ENCODE measurements at places on chromosomes 13 and 19.

GRCh38 chr19:46474211-46474610 is 2.8 kb upstream of the PNMA8A start:
- DNase-seq: no peak

GRCh38 chr19:8242211-8242821 is 33.1 kb downstream of the CERS4 start:
- DNase-seq: no peak

DNA sequence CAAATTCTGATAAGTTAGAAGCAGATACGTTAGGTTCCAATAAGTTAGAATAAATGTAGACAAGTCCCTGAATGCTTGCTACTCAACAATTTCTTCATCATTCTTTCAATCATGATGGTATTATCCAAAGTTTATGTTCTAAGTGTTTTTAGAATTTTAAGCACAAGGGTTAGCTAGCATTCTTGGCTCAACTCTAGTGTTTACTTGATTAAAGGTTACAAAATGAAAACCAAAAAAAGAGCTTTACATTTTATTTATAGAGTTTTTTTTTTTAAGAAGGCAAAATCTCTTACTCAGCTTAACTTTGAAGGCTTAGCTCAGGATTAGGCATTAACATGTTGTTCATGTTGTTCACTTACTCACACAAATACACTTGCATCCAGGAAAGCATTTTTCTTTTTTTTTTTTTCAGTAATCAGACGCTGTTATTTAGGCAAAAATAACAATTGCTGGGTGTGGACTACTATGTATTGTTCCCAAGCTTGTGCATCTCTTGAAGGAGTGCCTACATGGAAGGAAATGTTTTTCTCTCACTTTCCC is 420.6 kb downstream of the DCT start:
- DNase-seq: no peak

DNA sequence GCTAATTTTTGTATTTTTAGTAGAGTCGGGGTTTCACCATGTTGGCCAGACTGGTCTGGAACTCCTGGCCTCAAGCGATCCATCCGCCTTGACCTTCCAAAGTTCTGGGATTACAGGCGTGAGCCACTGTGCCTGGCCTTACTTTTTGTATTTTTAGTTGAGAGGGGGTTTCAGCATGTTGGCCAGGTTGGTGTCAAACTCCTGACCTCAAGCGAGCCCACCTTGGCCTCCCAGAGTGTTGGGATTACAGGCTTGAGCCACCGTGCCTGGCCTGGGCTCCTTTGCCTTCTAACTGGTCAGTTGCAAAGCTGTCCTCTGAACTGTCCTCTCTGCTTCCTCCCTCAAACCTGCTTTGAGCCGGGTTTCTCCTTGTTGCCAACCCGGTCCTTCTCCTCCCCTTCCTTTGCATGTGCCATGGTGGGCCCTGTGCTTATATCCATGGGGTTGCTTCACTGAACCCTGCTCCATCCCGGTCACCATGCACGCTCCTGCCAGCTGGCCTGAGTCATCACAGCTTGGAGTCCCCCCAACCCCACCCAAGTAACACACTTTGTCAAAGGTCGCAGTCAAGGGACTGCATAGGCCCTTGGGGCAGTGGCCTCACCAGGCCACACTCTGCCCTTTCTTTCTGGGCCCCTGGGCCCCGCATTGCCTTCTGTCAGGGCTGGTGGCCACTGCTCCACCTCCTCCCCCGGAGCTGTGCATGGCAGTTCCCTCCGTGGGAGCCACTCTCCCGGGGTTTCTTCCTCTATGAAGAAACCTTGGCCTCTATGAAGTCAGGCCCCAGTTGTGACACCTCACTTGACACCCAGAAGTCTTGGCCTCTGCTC is 21.2 kb downstream of the WTIP start:
- no peak for DNase-seq
